ENCODE measurements at places on chromosomes 3 and 15. TPM values are rescaled to one million over a fixed set of nuclear protein-coding genes. Genes with fewer than 3 reads are reported as not detected.

Gene ASB7
- total RNA-seq = 13.5 TPM

Gene SERINC4
- not detected for total RNA-seq

Gene SAMMSON
- 0.28 TPM for total RNA-seq

Gene TPM1
- 998 TPM for total RNA-seq

Gene CEP97
- 11.6 TPM for total RNA-seq

Gene CSPG5
- 0.19 TPM for total RNA-seq

Gene CACNA1D
- 0.19 TPM for total RNA-seq
